MCF 10A (cell line): ENCODE measurements at places on chromosomes 16 and 17. TPM values are rescaled to one million over a fixed set of nuclear protein-coding genes. Genes with fewer than 3 reads are reported as not detected.

The HSPB9 gene
- total RNA-seq: not detected in 2 replicates

The YPEL3 gene
- total RNA-seq: 8.8 and 9.2 TPM in 2 replicates

The NFATC2IP gene
- 39.5 and 41.3 TPM in 2 replicates for total RNA-seq

The SOST gene
- total RNA-seq: not detected in 2 replicates

The GRB7 gene
- total RNA-seq: 7.3 and 10.3 TPM in 2 replicates

The SLC5A10 gene
- 0.15 and 0.16 TPM in 2 replicates for total RNA-seq

The ZNF830 gene
- 21.6 and 26.3 TPM in 2 replicates for total RNA-seq

The SLFN12 gene
- total RNA-seq: 6.3 and 8.0 TPM in 2 replicates

The OR1F1 gene
- not detected in 2 replicates for total RNA-seq

The ZP2 gene
- not detected in 2 replicates for total RNA-seq

- H3K27ac ChIP-seq: no peak overlapping the region
- peaks cover 12% of the 10 kb centered on the region for H3K27me3 ChIP-seq
- H3K4me1 ChIP-seq: no peaks in the 10 kb centered on the region
- peaks cover 17% of the 10 kb centered on the region for H3K36me3 ChIP-seq
- no peak overlapping the region for H3K4me3 ChIP-seq
Observed at GRCh38 chr17:31388770-31389656, 2.5 kb upstream of the RAB11FIP4 start.

DNA sequence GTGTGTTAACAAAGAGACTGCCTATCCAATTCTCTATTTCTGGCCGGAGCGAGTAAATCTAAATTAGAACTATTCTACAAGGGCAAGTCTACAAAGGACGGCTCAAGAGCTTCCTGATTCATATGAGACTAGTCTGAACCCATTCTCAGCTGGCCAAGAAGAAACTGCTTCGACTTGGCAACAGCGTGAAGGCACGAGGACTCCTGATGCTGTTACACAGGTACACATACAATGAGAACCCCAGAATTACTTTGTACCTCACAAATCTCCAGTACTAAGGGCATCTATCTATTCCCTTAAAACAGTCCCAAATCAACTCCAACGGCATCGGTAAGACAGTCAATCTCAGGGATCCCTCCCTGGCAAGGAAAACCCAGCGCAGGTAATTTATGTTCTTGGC, 1.5 kb downstream of the CRK start:
- peak overlapping the region; percentile 75 for H3K27ac ChIP-seq
- H3K27me3 ChIP-seq: no peaks in the 10 kb centered on the region
- no peak for DNase-seq
- peak overlapping the region; percentile 85 for H3K4me3 ChIP-seq

DNA sequence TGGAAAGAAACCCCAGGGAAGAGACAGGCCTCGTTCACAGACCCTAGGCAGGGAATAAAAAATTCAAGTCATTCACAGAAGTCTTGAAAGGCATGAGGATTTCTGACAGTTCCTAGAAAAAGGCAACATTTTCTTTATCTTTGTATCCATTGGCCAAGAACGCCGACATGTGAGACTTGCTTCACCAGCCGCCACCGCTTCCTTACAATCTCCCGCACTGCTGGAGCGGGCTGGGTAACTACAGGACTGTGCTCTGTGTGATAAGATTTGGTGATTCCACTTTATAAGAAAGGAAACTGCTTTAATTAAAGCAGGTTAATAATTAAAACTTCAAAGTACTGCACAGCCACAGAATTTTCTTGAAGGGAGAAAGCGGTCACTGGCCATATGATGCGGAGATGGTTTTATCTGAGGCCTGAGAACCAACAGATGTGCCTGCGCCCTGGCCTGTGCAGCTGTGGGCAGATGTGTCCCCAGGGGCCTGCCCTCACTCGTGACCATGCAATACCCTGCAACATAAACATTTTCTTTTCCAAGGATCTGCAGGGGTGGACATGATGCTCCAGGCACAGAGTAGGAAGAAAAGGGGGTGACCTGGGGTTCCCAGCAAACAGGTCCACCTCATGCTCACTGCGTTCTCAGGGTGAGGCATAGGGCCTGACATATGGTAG, 13.0 kb upstream of the LGALS3BP start:
- no peak overlapping the region for H3K4me3 ChIP-seq
- H3K27ac ChIP-seq: no peak overlapping the region
- H3K27me3 ChIP-seq: no peaks in the 10 kb centered on the region

- peak; percentile 95 for DNase-seq
- H3K27me3 ChIP-seq: no peaks in the 10 kb centered on the region
- H3K4me3 ChIP-seq: no peak overlapping the region
- peak overlapping the region; percentile 8 for H3K27ac ChIP-seq
Observed at GRCh38 chr16:59878479-59878878, 1144.4 kb upstream of the GOT2 start.

DNA sequence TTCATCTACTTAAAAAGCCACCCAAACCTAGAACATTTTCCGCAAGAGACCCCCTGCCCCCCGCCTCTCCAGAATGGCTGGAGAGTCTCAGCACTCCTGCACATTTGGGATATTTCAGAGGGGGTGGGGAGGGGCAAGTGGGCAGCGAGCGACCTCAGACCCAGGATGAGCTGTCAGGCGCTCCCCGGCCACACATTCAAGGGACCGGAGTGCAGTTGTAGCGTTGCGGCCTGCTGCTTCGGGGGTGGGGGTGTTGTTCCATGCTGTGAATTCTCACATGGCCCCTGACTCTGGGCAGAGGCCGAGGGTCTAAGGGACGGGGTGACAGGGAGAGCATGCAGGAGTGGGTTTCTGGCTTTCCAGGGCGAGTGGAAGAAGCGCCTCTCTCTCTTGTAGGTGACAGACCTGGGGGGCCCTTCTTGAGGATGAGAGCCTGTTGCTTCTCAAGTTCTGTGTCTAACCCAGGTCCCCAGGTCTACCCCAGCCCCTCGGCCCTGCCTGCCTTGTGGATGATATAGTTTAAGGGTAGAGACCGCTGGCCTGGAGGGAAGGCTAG, 231.2 kb downstream of the SEC14L1 start:
- H3K27ac ChIP-seq: no peak overlapping the region
- peaks cover 40% of the 10 kb centered on the region for H3K4me1 ChIP-seq
- DNase-seq: no peak
- H3K4me3 ChIP-seq: peak overlapping the region; percentile 29
- peaks cover 28% of the 10 kb centered on the region for H3K36me3 ChIP-seq
- no peaks in the 10 kb centered on the region for H3K27me3 ChIP-seq

DNA sequence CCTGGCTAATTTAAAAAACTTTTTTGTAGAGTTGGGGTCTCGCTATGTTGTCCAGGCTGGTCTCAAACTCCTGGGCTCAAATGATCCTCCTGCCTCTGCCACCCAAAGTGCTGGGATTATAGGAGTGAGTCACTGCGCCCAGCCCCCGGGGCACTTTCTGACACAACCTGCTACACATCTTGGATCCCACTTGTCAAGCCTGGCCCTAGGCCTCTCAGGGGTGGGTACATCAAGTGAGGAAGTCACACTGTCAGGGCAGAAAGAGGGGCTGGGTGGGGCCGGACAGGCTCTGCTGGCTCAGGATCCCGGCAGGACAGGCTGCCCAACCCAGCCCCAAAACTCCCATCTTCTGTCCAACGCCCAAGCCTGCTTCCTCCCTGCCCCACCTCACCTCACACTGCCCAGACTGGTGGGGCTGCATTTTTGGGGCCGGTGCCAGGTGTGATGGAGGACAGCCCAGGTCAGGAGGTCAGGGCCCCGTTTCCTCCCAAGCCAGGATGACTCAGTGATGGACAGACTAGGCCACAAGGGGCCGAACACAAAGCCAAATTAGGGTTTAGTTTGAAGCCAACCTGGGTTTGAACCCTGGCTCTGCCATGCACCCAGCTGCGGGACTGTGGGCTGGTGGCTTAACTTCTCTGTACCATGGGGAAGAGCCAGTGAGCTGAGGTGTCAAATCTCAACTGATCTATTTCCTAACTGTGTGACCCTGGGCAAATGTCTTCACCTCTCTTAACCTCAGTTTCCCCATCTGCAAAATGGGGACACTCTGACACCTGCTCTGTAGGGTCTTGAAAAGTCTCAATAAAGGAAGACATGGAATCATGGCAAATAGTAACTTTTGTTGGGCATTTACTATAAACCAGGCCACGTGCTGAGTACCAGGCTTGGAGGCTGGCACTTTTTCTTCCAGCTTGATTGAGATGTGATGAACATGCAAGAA, 8.9 kb upstream of the PPL start:
- peak overlapping the region; percentile 91 for H3K27ac ChIP-seq
- peak overlapping the region; percentile 54 for H3K4me3 ChIP-seq
- no peaks in the 10 kb centered on the region for H3K27me3 ChIP-seq
- no peaks in the 10 kb centered on the region for H3K36me3 ChIP-seq

DNA sequence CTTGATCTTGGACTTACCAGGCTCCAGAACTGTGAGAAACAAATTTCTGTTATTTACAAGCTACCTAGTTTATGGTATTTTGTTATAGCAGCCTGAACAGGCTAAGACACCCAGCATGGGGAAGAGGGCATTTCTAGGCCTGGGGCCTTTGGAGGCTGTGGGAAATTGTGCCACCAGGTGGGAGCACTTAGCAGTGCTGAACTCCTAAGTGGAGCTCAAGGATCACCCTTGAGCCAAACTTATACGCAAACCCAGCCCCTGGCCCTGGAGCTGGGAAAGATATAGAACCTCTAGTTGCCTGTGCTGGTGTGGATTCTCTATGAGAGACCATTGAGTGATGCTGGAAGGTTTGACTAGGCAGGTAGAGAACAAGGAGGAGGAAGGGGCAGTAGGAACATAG, 36.1 kb downstream of the MIS12 start:
- no peak overlapping the region for H3K27ac ChIP-seq
- no peaks in the 10 kb centered on the region for H3K27me3 ChIP-seq
- no peaks in the 10 kb centered on the region for H3K4me1 ChIP-seq
- DNase-seq: no peak
- no peak overlapping the region for H3K4me3 ChIP-seq
- peaks cover 18% of the 10 kb centered on the region for H3K36me3 ChIP-seq

DNA sequence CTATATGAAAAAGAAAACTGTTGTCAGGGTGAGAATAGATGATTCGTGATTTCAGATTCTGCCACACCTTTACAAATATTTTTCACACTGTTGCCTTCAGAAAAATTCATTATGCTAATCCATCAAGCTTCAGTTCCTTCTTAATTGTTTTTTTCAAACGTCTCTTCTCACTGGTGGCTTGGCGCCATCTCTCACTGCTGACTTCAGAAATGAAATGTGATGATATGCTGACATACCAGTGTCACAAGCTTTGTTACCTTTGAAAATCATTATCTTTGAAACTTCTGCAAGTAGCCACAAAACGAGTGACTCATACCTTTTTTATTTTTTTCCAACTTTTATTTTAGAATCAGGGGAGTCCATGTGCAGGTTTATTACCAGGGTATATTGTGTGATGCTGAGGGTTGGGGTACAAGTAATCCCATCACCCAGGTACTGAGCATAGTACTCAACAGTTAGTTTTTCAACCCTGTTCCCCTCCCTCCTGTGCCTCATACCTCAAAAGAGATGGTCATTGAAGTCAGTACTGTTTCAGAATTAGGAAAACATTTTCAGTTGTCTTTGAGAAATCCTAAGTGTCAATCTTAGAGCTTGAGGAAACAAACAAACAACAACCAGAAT, 14.0 kb upstream of the KRT222 start:
- no peak overlapping the region for H3K27ac ChIP-seq
- no peak overlapping the region for H3K4me3 ChIP-seq
- H3K27me3 ChIP-seq: peaks cover 85% of the 10 kb centered on the region

- H3K27ac ChIP-seq: no peak overlapping the region
- no peak overlapping the region for H3K4me3 ChIP-seq
- DNase-seq: no peak
- H3K36me3 ChIP-seq: no peaks in the 10 kb centered on the region
- peaks cover 10% of the 10 kb centered on the region for H3K4me1 ChIP-seq
- H3K27me3 ChIP-seq: no peaks in the 10 kb centered on the region
Observed at GRCh38 chr16:48503779-48504178, 106.2 kb downstream of the N4BP1 start.

- no peaks in the 10 kb centered on the region for H3K27me3 ChIP-seq
- peak overlapping the region; percentile 87 for H3K4me3 ChIP-seq
- peak overlapping the region; percentile 83 for H3K27ac ChIP-seq
Observed at GRCh38 chr16:25108054-25108453, 3.5 kb upstream of the LCMT1 start.

DNA sequence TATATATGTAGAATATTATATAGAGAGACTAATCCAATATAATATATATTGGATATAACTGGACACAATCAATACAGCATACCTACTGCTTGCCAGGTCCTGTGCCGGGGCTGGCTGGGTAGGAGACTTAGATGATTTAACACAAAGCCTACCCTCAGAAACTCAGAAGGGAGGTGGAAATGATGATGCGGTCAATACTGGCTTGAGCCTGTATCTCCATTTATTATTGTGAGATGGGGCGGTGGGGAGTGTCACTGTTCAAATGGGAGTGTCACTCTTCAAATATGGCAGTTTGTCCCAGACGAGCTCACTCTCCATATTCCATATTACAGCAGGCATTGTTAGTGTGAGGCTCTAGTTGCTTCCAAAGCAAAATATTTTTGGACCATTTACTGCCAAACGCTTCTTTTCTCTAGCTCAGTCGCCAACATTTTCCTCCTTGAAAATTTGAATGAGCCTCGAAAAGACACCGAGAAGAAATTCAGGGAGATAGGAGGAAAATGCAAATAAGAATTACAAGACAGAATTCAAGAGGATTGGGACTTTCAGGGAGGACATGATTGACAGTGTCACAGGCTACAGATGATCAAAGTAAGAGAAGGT, 70.7 kb downstream of the WSCD1 start:
- no peak overlapping the region for H3K27ac ChIP-seq
- no peak overlapping the region for H3K4me3 ChIP-seq
- H3K27me3 ChIP-seq: peaks cover 63% of the 10 kb centered on the region
- no peaks in the 10 kb centered on the region for H3K36me3 ChIP-seq

DNA sequence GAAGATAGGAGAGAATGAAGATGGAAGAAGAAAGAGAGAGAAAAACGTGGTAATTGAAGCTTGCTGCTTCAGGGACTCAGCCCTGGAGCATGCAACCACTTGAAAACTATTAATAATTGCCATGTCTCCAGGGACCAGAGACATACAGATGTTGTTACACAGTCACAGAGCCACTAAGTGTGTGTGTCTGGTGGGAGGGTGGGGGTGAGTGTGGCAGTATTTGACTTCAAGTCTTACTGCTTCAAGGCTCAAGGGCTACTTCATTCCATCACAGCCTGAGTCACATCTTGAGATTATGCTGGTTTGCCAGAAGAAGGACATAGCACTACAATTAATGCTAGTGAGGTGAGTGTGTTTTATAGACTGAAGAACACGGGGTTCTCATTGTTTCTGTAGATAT, 202.2 kb downstream of the CDH8 start:
- H3K27me3 ChIP-seq: peaks cover 32% of the 10 kb centered on the region
- H3K36me3 ChIP-seq: no peaks in the 10 kb centered on the region
- H3K4me1 ChIP-seq: no peaks in the 10 kb centered on the region
- H3K4me3 ChIP-seq: no peak overlapping the region

DNA sequence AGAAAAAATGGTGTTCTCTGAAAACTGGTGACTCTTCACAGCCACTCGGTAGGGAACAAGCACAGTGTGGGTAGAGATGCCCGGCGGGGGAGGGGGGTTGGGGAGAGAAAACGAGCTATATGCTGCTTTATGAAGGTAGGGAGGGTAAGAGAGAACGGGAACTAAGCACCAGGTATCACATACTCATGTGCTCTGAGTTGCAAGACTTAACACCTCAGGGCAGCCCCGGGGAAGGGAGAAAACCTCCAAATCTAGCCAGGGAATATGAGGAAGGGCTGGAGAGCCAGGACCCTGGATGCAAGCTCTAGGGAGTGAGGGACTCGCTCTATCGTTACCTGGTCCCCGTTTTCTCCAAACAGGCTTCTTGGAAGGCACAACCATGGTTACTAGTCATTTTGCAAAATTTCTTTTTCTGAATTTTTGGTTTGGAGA, 35.3 kb downstream of the HIC1 start:
- no peak for DNase-seq
- peaks cover 6% of the 10 kb centered on the region for H3K4me1 ChIP-seq
- H3K4me3 ChIP-seq: no peak overlapping the region
- peaks cover 16% of the 10 kb centered on the region for H3K36me3 ChIP-seq
- no peak overlapping the region for H3K27ac ChIP-seq

- no peak overlapping the region for H3K27ac ChIP-seq
- H3K27me3 ChIP-seq: no peaks in the 10 kb centered on the region
- H3K4me1 ChIP-seq: peaks cover 6% of the 10 kb centered on the region
- no peak overlapping the region for H3K4me3 ChIP-seq
Observed at GRCh38 chr16:29857133-29857760, 5.8 kb downstream of the CDIPT start.
